Muscle of leg (tissue), 16 donors: ENCODE measurements at places on chromosomes 3 and 15. TPM values are rescaled to one million over a fixed set of nuclear protein-coding genes. Genes with fewer than 3 reads are reported as not detected.

DNA sequence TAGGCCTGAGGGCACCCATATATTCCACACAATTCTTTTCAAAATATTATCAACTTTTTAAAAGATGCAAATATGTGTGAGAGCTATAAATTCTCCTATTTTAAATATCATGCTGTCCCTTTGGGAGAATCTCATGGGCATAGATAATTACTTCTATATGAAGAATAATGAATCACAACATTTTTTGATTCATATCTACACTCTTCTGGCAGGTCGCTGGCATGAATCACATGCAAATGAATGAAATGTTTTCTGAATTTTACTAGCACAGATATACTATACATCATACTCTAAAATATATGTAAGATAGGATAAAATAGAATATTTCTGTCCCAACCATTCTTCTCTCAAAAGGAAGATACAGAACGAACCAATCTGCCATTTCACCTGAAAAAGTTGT is 277.7 kb upstream of the KCNH8 start:
- DNase-seq, result no peak

DNA sequence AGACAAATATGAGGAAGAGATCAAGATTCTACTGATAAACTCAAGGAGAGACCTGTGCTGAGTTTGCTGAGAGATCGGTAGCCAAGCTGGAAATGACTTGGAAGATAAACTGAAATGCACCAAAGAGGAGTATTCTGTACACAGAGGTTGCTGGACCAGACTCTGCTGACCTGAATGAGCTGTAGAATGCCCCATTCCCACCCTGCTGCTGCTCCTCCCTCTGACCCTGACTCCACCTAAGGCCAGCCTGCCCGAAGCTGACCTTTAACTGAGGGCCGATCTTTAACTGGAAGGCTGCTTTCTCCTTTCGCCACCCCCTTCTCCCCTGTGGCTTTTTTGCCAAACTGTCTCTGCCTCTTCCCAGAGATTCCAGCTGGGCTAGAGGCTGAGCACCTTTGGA is 34.6 kb downstream of the CDIN1 start:
- no peak for DNase-seq

GRCh38 chr15:46111730-46112129 is 476.9 kb downstream of the SQOR start:
- DNase-seq, result no peak

GRCh38 chr3:139118835-139119234 is 74.1 kb upstream of the PRR23C start:
- DNase-seq, result no peak

- no peak for DNase-seq
These were observed 213.9 kb downstream of the TP63 start for GRCh38 chr3:189845069-189845468.

DNA sequence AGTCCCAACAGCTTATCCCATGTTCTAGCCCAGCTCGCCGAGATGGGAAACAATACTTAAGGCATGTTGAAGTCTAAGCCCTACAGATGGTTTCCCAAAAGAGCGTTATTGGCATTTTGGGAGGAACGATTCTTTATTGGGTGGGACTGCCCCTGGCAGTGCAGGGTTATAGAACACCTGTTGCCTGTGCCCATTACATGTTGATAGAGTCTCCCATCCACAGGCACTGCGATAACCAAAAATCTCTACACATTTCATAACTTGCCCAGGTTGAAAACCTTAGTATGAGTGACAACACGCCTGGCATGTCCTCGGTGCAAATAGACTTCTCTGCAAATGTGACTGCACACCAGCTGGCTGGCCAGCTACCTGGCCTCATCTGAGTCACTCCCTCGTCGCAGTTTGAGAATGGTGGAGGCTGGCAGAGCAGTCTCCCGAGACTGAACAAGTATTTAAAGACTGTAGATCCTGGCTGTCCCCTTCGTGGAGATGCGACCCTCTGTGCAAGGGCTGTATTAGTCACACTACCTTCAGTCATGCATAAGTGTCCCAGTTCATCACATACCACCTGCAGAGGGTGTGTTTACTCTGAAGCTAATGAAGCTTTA is 18.7 kb downstream of the ZNF80 start:
- DNase-seq, result no peak

GRCh38 chr3:123067689-123068600 is 1.1 kb downstream of the PDIA5 start:
- DNase-seq, result peak; percentile 36

- peak; percentile 36 for DNase-seq
These were observed 24.8 kb downstream of the SERP1 start for GRCh38 chr3:150521463-150521862.

DNA sequence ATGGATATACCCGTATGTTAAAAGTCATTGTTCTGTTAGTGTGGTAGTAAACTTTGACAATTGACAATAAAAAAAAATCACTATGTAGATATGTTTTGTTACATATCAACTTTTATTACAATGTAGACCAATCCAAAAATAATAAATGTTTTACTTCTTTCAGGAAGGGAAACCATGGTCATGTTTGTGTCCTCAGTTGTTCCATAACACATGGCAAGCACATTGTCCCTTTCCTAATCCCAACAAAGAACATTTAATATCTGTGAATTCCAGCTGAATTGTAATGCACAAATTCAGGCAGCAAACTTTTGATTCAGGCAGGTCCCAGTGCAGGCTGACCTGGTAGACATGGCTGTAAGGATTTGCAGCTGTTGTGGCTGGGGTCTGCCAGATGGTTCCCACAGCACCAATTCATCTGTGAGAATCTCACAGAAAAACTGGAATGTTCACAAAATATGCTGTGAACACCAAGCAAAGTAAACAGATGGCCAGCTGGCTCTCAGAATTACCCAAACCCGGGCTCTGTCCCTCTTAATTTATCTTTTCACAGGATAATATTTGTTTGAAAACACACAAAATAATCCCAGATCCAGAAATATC is 1.9 kb upstream of the SPG21 start:
- peak; percentile 97 for DNase-seq

GRCh38 chr3:60323651-60324050 is 927.6 kb downstream of the FHIT start:
- DNase-seq, result no peak

The MAP6D1 gene
- 24.0 TPM for polyA plus RNA-seq

The GTF2A2 gene
- 123 TPM for polyA plus RNA-seq
